ENCODE measurements at places on chromosomes 2 and 18. TPM values are rescaled to one million over a fixed set of nuclear protein-coding genes. Genes with fewer than 3 reads are reported as not detected.

DNA sequence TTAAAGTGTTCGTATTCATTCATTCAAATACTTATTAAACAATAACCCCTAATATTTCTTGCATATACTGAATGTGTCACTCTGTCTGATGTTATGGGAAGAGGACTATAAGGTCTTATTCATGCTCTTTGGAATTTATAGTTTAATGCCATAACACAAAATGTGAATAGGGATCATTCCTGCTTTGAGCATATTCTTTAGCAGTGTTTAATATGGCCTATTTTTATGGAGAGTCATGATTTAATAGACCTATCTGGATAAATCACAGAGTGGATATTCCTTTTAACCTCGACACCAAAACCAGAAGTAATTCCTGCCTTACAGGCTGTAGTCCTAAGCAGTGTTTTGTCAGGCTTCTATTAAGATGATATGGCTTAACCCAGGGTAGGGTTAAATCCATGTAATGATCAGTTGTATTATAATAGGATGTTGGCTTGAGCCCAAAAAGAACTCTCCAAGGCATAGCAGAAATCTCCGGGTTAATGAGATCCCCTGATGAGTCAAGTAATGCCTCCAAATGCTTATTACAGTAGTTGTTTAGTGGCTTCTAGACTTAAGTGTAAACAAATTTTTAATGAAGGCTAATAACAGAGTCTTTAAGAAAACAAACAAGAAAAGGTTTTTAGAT, 54.3 kb downstream of the GULP1 start:
- no peaks in the 10 kb centered on the region for H3K27me3 ChIP-seq
- DNase-seq, result no peak
- no peaks in the 10 kb centered on the region for H3K36me3 ChIP-seq
- H3K27ac ChIP-seq, result no peak overlapping the region
- no peaks in the 10 kb centered on the region for H3K4me1 ChIP-seq

DNA sequence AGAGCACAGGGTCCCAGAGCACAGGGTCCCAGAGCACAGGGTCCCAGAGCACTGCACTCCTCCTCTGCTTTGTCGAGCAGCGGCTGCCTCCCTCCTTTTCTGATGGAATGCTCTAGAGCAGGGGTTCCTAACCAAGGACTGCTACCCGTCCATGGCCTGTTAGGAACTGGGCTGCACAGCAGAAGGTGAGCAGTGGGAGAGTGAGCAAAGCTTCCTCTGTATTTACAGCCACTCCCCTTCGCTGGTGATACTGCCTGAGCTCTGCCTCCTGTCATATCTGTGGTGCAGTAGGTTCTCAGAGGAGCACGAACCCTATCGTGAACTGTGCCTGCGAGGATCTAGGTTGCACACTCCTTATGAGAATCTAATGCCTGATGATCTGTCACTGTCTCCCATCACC, 33.1 kb upstream of the ADNP2 start:
- H3K4me1 ChIP-seq, result no peaks in the 10 kb centered on the region
- no peaks in the 10 kb centered on the region for H3K27me3 ChIP-seq
- H3K4me3 ChIP-seq, result no peak overlapping the region
- H3K36me3 ChIP-seq, result no peaks in the 10 kb centered on the region
- no peak for DNase-seq
- no peak overlapping the region for H3K27ac ChIP-seq

- no peaks in the 10 kb centered on the region for H3K36me3 ChIP-seq
- H3K27me3 ChIP-seq, result no peaks in the 10 kb centered on the region
- no peaks in the 10 kb centered on the region for H3K4me1 ChIP-seq
Measured at GRCh38 chr18:9764011-9764481, 55.9 kb downstream of the RAB31 start.

DNA sequence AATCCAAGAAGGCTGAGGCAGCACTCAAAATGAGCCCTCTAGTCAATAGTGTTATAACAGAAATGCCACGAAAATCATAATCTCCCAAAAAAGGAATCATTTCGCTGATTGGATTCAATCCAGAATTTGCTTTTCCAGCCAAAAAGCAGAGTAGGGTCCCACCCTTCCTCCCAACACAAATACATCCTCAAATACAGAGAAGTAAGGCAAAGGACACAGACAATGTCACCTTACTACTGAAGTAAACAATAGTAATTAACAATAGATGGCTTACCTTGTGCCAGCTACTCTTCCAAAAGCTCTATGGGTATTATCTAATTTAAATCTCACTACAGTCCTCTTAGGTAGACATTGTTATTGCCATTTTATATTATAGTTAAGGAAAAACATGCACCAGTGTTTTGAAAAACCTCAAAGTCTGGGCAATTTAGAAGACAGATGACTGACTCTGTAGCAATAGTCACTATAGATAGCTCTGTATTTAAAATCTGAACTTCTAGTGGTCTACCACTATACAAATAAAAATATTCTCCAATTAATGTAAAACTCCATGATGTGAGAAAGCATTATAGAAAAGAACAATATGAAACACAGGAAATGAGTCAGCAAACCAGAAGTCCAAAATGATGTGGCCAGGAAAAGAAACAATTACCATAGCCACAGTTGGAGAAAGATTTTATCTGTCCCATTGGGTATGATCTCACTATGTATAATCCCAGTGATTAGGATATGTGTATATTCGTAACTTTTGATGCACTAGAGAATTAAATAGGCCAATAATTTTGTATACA, 305.0 kb upstream of the ERBB4 start:
- no peak overlapping the region for H3K4me3 ChIP-seq
- H3K36me3 ChIP-seq, result no peaks in the 10 kb centered on the region
- no peak overlapping the region for H3K27ac ChIP-seq
- no peaks in the 10 kb centered on the region for H3K27me3 ChIP-seq
- DNase-seq, result no peak

DNA sequence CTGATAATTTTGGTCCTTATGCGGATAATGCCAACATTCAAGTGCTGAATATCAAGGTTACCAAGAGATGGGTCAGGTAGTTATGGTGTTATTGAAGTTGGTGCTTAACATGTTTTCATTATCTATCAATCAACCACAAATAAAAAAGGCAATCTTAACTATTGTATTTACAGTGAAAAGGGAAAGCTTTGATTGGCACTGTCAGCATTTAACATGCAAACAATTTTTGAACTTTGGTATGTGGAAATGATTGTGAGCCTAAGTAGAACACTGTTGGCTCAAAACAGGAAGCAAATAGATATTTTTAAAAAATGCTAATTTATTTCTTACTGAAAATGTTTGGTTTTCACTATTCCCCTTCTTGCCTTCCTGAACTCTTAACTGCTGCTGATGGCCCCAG, 21.9 kb downstream of the APLF start:
- no peaks in the 10 kb centered on the region for H3K27me3 ChIP-seq
- peaks cover 12% of the 10 kb centered on the region for H3K4me1 ChIP-seq
- no peak for DNase-seq
- no peaks in the 10 kb centered on the region for H3K36me3 ChIP-seq
- H3K27ac ChIP-seq, result no peak overlapping the region
- no peak overlapping the region for H3K4me3 ChIP-seq

DNA sequence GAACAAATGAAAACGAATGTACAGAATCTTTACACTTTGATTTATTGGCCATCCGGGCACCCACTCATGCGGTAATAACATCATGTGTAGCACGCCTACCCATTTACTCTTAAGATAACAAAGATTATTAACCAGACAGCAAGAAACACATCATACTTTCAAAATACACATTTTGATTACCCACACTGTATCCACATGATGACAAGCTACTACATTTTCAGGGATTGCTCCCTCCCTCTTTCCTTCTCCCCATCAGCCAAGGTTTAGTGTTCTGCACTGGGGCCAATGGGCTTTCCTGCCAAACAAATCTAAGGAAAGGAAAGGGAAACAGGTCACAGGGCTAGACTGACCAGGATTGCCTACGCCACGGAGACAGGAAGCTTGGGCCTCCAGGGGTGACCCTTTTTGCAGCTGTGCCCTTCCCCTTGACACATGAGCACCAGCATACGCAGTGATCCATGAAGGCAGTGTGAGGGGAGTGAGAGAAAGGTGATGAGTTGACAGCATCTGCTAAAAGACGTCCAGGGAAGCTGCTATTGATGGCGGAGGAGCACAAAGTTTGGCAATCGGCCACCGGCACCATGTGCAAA, 76.5 kb downstream of the ZNF521 start:
- no peak overlapping the region for H3K27ac ChIP-seq
- no peaks in the 10 kb centered on the region for H3K4me1 ChIP-seq
- DNase-seq, result no peak
- H3K27me3 ChIP-seq, result no peaks in the 10 kb centered on the region
- no peaks in the 10 kb centered on the region for H3K36me3 ChIP-seq

DNA sequence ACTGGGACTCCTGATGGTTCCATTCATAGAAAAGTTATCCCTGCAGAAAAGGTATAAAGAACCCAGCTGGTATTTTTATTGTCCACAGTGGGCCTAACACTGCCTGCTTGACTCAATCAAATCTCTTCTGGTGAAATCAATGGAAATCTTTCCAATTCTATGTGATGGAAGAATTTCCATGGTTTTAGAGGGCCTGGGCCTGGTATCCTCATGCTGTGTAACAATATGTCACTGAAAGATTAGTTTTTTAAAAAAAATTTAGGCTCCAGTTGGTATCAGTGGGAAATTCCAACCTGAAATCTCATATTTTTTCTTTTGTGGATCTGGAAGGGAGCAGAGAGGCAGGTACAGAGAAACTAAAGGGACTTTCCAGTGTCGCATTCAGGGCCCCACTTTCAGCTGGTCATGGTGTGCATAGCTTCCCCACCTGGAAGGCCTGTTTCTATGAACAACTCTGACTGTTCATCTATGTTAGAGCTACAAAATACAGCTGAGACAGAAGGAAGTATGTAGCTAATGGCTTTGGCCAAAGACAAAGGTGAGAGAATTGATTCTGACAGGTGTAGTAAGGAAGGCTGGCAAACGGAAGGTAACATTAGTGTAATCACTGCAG, 20.9 kb downstream of the NEB start:
- H3K36me3 ChIP-seq, result no peaks in the 10 kb centered on the region
- no peak overlapping the region for H3K27ac ChIP-seq
- H3K4me3 ChIP-seq, result no peak overlapping the region
- H3K4me1 ChIP-seq, result no peaks in the 10 kb centered on the region
- H3K27me3 ChIP-seq, result no peaks in the 10 kb centered on the region

DNA sequence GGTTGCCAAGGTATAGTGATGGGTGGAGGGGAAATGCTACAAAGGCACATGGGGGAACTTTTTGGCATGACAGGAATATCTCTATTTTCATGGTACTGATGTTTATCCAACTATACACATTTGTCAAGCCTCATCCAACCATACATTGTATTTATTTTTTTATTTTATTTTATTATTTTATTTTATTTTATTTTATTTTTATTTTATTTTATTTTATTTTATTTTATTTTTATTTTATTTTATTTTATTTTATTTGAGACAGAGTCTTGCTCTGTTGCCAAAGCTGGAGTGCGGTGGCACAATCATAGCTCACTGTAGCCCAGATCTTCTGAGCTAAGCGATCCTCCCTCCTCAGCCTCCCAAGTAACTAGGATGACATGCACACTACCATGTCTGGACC, 219.1 kb downstream of the ZRANB3 start:
- no peaks in the 10 kb centered on the region for H3K36me3 ChIP-seq
- H3K27ac ChIP-seq, result no peak overlapping the region
- DNase-seq, result no peak
- no peak overlapping the region for H3K4me3 ChIP-seq
- H3K27me3 ChIP-seq, result no peaks in the 10 kb centered on the region

DNA sequence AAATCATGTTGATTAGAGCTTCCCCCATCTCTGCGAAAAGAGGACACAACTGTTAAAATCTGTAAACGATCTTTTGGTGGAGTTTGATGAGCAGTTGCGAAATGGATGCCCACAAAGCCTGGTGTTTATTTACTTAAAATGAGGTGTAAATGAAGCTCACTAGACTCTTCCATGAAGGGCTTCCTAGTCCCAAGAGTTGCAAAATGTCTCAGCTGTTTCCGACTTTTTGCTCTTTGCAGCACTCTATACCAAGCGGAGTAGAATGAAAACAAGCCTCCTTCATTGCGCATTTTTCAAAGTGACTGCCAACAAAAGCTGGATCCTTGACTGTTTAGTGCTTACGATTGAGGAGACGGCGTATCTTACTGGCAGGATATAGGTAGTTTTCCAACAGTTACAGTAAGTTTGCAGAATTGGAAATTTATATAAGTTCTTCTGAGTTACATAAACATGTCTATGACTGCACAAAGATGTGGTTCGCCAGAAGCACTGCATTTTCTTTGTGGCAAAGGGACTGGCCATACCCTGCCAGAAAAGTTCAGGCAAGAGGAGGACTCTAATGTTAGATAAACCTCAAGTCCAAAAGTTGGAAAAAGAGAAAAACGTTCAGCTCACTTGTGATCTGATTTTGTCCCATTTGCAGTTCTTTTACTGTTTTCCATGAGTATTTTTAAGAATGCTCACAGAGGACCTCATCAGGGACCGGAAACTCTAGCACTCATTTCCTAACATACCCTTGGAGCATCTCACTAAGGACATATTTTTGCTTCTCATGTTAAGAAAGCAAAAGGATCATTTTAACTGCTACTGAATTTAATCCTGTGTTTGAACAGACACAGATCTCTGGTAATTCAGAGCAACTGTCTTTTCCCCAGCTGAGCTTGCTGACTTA, 42.7 kb downstream of the COLEC12 start:
- H3K27ac ChIP-seq, result no peak overlapping the region
- no peaks in the 10 kb centered on the region for H3K27me3 ChIP-seq
- DNase-seq, result no peak
- no peak overlapping the region for H3K4me3 ChIP-seq

GRCh38 chr2:113179446-113180045, 5.8 kb downstream of the PSD4 start:
- H3K36me3 ChIP-seq, result no peaks in the 10 kb centered on the region
- H3K4me1 ChIP-seq, result peaks cover 18% of the 10 kb centered on the region
- H3K4me3 ChIP-seq, result no peak overlapping the region
- no peak overlapping the region for H3K27ac ChIP-seq

- no peak overlapping the region for H3K4me3 ChIP-seq
- H3K36me3 ChIP-seq, result no peaks in the 10 kb centered on the region
- H3K4me1 ChIP-seq, result no peaks in the 10 kb centered on the region
- DNase-seq, result no peak
- H3K27ac ChIP-seq, result no peak overlapping the region
Measured at GRCh38 chr2:82780050-82780449, 1679.0 kb downstream of the SUCLG1 start.

- H3K4me3 ChIP-seq, result no peak overlapping the region
- no peak for DNase-seq
- H3K27ac ChIP-seq, result no peak overlapping the region
- no peaks in the 10 kb centered on the region for H3K27me3 ChIP-seq
Measured at GRCh38 chr2:202099515-202099914, 26.5 kb downstream of the KIAA2012 start.

GRCh38 chr18:44518666-44519065, 162.0 kb upstream of the SETBP1 start:
- H3K27ac ChIP-seq, result no peak overlapping the region
- H3K4me1 ChIP-seq, result no peaks in the 10 kb centered on the region
- H3K36me3 ChIP-seq, result no peaks in the 10 kb centered on the region

- H3K27ac ChIP-seq, result no peak overlapping the region
- H3K36me3 ChIP-seq, result no peaks in the 10 kb centered on the region
- no peak for DNase-seq
- no peaks in the 10 kb centered on the region for H3K4me1 ChIP-seq
Measured at GRCh38 chr18:10006311-10006893, 92.6 kb downstream of the VAPA start.

GRCh38 chr2:20578895-20579825, 71.7 kb downstream of the HS1BP3 start:
- no peaks in the 10 kb centered on the region for H3K4me1 ChIP-seq
- H3K27me3 ChIP-seq, result no peaks in the 10 kb centered on the region
- DNase-seq, result peak; percentile 78

The UGT1A8 gene
- total RNA-seq, result 2.5 TPM

The TLX2 gene
- not detected for total RNA-seq

The DNER gene
- not detected for total RNA-seq

The TMX3 gene
- total RNA-seq, result 16.7 TPM

The TUBB8B gene
- total RNA-seq, result not detected

The GAL3ST2 gene
- not detected for total RNA-seq
